ENCODE measurements at places on chromosomes 5 and 9. TPM values are rescaled to one million over a fixed set of nuclear protein-coding genes. Genes with fewer than 3 reads are reported as not detected.

The ABITRAM gene
- total RNA-seq: 17.6 TPM

The RGS14 gene
- 9.6 TPM for total RNA-seq

The IL4 gene
- not detected for total RNA-seq

The GGTA1 gene
- 14.6 TPM for total RNA-seq

The MEIKIN gene
- not detected for total RNA-seq

The NCS1 gene
- total RNA-seq: 10.0 TPM

The LRRC14B gene
- 60.6 TPM for total RNA-seq

The CENPK gene
- 0.40 TPM for total RNA-seq

The RABGAP1 gene
- total RNA-seq: 49.6 TPM

The SWI5 gene
- total RNA-seq: 13.9 TPM

The AQP7 gene
- total RNA-seq: 163 TPM

The SLC34A1 gene
- not detected for total RNA-seq

The ZNF883 gene
- 4.9 TPM for total RNA-seq

The C9orf50 gene
- not detected for total RNA-seq

The PLAC8L1 gene
- not detected for total RNA-seq

The POLR1E gene
- total RNA-seq: 25.2 TPM

The RNF44 gene
- total RNA-seq: 21.0 TPM

The TUSC1 gene
- 6.8 TPM for total RNA-seq

The STPG3 gene
- total RNA-seq: not detected

The SH3GL2 gene
- 1.1 TPM for total RNA-seq

The IFNE gene
- not detected for total RNA-seq

The CCNB1 gene
- 2.2 TPM for total RNA-seq

The SLC46A2 gene
- total RNA-seq: not detected

The LEAP2 gene
- 0.56 TPM for total RNA-seq

The IL9 gene
- not detected for total RNA-seq

The GAPT gene
- total RNA-seq: 0.08 TPM

The LHX3 gene
- total RNA-seq: not detected

The GABRB2 gene
- not detected for total RNA-seq

The PSD2 gene
- total RNA-seq: not detected

The EGFLAM gene
- total RNA-seq: 3.4 TPM

The UBQLN1 gene
- 88.2 TPM for total RNA-seq

The SPATA31E1 gene
- not detected for total RNA-seq

The CSF1R gene
- 24.0 TPM for total RNA-seq

The NEUROG1 gene
- not detected for total RNA-seq

The SLC34A3 gene
- not detected for total RNA-seq

The GADD45G gene
- 67.2 TPM for total RNA-seq

The SLIT3 gene
- 18.8 TPM for total RNA-seq

The PCDHB12 gene
- 1.2 TPM for total RNA-seq

The FGF10 gene
- total RNA-seq: 0.26 TPM

The TAF11L10 gene
- total RNA-seq: not detected

The PCDHGA1 gene
- total RNA-seq: 5.0 TPM

The LIX1 gene
- total RNA-seq: not detected

The OSMR gene
- 9.4 TPM for total RNA-seq

The SNCB gene
- not detected for total RNA-seq

The ACTBL2 gene
- not detected for total RNA-seq

The ARHGEF28 gene
- 1.1 TPM for total RNA-seq

The PCDHGB3 gene
- 14.0 TPM for total RNA-seq

The C1QTNF2 gene
- total RNA-seq: 1.00 TPM

The TRIP13 gene
- 0.83 TPM for total RNA-seq

The TPPP gene
- total RNA-seq: 10.0 TPM

The N4BP3 gene
- 1.7 TPM for total RNA-seq
